Ecto neural progenitor cell (in vitro differentiated cells): ENCODE measurements at places on chromosomes 7 and 10.

DNA sequence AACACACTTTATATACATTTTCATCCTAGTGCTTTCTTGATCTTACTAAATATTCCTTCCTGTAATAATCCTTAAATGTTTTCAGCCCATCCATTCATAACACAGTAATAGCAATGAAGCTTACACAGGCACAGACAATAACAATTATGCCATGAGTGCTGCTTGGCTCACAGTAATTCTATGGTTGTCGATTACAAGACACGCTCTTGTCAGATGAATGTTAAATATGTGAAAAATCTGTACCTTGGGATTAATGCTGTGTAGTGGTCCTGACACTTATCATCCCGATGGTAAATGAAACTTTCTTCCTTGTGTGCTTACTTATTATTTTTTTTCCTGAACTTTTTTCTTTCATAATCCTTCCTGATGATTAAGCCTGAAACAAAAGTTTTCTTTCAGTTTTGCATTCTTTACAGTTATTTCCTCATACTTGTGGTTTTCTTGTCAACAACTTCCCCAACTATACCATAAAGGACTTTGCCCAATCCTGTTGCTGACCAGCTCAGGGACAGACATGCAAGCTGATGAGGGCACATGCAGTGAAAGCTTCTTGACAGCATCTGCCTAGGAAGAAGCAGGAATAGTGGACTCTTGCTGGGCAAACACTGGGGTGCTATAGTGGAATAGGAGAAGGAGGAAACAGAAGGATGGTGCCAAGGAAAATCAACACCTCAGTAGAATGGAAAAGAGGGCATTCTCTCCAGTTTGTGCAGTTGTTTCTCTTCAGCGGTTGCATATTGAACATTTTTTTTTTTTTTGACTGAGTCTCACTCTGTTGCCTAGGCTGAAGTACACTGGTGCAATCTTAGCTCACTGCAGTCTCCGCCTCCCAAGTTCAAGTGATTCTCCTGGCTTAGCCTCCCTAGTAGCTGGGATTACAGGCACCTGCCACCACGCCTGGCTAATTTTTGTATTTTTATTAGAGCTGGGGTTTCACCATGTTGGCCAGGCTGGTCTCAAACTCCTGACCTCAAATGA, 6.7 kb upstream of the MGAM2 start:
- no peak for DNase-seq

- no peak for DNase-seq
Measured at GRCh38 chr7:133331861-133332260, 79.0 kb downstream of the EXOC4 start.

GRCh38 chr7:141562543-141562942, 11.3 kb downstream of the AGK start:
- no peak for DNase-seq

DNA sequence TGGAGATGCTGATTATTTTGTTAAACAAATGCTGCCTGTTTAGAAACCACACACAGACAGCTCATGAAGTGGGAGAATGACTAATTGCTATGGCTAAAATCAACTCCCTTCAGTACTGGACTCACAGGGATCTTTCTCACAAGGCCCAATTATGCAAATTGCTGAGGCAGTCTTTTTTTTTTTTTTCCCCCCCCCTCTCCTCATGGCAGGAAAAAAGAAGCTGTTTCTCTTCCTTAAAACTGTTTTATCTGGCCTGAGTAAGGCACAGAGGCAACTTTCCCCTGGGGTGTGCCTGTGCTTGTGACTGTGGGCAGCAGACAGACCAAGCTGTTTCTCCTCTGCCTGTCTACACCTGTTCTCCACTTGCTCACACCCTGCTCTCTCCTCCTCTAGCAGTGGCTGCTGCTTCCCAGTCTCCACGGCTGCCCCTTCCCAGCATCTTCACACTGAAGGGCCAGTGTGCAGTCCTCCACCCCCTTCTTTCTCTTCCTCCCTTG, 65.4 kb upstream of the STEAP1B start:
- DNase-seq: no peak

DNA sequence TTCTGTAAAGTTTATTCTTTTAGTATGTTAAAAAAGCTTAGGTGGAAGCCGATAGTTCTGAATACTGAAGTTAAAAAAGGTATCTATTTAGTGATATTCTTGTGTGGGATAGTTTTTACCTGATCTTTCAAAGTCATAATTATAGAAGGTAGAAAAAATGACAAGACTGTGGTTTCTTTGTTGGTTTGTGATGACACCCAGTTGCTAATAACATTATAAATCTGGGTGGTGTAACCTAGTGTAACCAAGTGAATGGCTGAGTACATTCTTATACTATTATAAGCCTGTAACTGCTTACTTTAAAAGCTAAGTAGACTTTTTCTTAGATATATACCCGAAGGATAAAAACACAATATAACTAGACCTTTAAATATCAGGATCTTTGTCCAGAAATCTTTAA, 2.3 kb downstream of the CDK13 start:
- no peak for DNase-seq
